Naive thymus-derived CD4-positive, alpha-beta T cell (primary cell): ENCODE measurements at places on chromosomes 1 and 21. TPM values are rescaled to one million over a fixed set of nuclear protein-coding genes. Genes with fewer than 3 reads are reported as not detected.

GRCh38 chr1:206909161-206909882 lies 12.1 kb downstream of the IL24 start:
- DNase-seq, result peak; percentile 72

Gene SLC16A4
- 0.51 TPM for total RNA-seq

Gene XCL2
- total RNA-seq, result 7.0 TPM

- no peak for DNase-seq
Measured at GRCh38 chr1:85734931-85735330, 26.7 kb upstream of the ZNHIT6 start.

GRCh38 chr1:53362270-53362669 lies 34.4 kb upstream of the LRP8 start:
- DNase-seq, result no peak
